ENCODE measurements at places on chromosomes 3 and 15.

DNA sequence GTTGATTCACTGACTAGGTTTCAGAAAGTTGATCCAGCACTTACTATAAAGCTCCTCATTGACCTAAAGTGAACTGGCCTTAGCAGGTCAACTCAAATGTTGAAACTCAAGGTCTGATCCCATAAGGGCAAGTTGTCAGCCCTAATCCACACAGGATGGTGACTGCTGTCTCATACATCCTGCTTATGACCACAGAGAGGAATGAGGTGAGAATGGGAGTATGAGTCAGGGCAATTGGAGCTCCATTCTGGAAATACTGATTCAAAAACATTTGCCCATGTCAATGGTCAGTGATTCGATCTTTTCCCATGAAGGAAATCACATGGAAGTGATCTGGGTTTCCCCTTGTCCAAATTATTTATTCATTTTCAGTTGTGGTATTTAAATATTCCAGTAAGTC is 78.7 kb downstream of the ZNF385D start:
- no peak for DNase-seq

- DNase-seq, result no peak
Observed at GRCh38 chr3:127639173-127640041, 10.4 kb downstream of the PODXL2 start.

GRCh38 chr15:51966192-51966591 is 5.4 kb downstream of the LEO1 start:
- no peak for DNase-seq

DNA sequence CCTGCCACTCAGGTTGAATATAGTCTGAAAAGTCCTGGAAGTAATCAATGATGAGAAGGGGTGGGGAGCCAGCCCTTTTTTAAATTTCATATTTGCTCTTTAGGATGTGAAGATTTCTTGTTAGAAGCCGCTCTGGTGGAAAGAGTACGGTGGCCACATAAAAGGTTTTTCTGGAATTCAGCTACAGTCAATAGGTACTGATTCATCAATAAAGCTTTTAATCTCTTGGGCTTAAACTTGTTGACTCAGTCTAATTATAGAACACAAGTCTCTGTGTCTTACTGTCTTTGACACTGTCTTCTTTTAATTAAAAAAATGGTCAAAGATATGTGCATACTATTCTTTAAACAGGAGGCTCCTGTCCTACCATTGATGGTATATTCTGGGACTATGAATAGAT is 99.9 kb upstream of the TP63 start:
- DNase-seq, result no peak

GRCh38 chr15:59436774-59437141 is 1.2 kb upstream of the FAM81A start:
- no peak for DNase-seq

GRCh38 chr3:13549623-13550422 is 898 bp downstream of the FBLN2 start:
- no peak for DNase-seq

DNA sequence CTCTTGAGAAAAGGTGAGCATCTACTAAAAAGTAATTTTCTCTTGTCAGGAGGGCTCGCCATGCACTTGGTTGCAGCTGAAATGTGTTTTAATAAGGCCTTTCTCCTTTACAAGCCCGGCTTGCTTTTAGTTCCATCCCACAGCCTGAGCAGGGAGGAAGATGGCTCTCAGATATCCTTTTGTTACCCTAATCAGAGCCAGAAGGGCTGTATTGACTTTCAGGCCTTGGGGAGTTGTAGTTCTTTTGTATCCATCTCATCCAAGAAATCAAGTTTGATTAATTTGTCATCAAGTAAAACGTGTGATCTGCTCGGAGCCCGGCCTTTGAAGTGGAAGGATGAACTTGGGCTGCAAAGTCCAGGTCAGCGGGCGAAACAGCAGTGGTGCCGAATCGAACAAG is 52.9 kb downstream of the EIF4E3 start:
- no peak for DNase-seq

DNA sequence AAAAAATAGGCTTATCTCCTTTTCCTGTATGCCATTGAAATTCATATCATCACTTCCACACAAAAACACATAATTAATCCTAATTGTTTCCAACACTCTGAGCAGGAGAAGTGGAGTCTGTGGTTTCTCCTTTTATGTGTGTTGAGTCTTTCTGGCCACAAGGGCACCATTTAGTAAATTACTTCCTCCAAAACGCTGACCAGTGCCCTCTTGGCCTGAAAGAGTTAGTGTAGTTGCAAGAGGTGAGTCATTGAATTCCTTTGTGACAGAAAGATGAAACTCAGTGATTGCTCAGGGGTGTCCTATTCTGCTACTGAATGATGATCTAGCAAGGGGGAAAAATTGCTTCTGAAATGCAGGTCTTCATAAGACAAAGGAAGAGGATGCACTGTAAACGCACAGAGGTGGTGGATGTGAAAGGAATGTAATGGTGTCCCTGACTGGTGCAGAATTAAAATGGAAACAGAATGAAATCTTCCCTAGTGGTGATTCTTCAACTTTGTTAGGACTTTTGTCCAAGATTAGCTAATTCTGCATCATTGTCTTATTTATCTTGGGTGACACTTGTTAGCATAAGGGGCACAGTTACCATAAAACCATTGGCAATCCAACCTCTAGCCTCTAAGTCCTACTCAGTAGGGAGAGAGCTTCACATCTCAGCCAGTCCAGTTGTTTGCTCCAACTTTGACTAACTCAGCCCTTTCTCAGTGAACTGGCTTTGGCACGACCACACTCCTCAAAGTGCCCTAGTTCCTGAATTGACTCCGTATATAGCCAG is 208.4 kb upstream of the NANOGP8 start:
- no peak for DNase-seq

DNA sequence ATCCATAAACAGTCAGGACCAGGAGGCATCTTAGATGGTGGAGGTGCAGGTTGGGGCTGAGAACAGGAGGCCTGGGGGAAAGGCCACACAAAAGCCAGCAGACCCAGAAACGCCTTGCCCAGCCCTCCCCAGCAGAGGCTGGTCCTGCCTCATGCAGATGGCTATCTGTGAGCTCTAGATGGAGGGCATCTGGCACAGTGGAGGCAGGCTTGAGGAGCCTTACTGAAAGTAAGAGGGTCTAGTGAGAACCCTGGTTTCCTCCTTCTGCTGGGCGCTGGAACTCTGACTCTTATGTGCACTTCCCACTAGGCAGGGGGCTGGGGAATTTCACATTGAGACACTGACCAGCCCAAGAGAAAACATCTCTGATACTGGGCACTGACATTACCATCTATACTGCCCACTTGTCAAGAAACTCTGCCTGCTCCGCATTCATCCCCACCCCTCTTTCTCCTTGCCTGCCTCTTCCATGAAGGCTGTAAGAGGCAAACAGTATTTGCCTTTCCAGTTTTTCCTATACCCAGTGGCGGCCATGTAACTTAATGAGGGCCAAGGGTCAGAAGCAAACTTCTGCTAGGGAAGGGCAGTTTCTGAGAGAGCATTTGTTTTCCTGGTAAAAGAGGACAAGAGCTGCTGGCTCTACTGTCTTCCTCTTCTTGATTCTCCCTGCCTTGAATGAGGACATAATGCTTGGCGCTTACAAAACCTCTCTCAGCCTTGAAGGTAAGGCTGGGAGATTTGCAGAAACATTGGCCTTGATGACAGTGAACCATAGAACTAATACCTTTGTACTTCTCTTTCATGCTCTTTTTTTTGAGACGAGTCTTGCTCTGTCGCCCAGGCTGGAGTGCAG is 4.4 kb upstream of the SCN5A start:
- DNase-seq, result no peak

- no peak for DNase-seq
Observed at GRCh38 chr3:38005076-38006020, 14.8 kb downstream of the VILL start.

DNA sequence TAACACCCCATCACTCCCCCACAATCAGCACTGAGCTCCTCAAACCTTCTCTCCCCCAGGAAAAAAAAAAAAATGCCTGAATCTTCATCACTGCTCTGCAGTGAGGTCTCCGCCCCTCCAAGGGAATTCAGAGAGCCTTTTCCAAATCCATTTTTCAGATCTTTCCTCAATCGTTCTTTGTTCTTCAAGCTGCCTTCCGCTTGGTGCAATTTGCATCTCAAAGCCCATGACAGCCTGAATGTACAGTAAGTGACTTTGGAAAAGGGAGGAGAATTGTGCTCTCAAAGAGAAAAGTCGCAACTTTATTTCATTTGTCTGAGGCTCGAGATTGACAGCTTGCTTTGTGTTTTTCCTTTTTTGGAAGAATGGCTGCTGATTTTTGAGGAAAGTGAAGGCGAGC is 75.0 kb downstream of the CORO2B start:
- no peak for DNase-seq

DNA sequence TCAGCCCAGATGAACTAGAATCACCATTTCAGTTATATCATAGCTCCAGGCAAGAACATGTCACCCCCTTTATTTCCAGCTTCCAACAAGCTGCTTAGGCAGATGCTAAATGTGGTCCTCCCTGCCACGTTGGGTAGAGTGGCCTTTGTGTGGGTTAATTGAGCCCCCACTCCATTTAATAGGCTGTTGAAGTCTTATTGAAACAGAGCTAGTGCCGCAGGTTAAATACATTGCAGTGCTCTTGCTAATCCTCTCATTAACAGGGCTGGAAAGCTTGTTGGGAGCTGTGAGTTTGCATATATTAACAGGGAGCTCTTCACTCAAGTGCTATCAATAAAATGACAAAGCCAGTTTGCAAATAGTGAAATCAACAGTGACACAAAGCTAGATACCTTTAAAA is 248.4 kb upstream of the CMC1 start:
- no peak for DNase-seq

DNA sequence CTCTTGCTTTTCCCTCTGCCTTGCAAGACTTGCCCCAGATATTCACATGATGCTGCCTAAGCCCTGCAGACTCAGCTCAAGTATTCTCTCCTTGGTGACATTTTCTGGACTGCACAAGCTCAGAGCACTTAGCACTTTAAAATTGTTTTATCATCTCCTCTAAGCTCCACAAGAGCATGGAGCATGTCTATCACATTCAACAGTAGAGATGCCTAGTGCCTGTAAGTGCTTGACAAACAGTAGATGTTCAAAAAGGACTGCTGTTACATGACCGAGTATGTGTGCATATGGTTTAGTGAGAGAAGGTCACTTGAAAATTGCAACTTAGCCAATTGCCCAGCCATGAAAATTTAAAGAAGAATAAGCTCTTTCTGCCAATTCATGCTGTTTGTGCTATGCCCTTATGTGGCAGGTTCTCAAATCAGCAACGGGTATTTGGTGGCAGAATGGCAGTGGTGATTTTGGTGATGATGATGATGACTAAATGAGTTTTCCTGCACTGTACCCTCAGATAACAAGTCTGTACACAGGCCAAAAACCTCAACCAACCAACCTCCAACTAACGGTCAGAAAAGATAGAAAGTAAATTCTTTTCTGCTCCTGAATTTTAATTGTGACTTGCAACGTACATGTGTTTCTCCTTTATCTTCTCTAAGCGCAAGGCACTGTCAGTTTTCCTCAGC is 647.2 kb upstream of the UBE2E2 start:
- no peak for DNase-seq

- no peak for DNase-seq
Observed at GRCh38 chr3:156762631-156763185, 63.4 kb upstream of the LEKR1 start.

DNA sequence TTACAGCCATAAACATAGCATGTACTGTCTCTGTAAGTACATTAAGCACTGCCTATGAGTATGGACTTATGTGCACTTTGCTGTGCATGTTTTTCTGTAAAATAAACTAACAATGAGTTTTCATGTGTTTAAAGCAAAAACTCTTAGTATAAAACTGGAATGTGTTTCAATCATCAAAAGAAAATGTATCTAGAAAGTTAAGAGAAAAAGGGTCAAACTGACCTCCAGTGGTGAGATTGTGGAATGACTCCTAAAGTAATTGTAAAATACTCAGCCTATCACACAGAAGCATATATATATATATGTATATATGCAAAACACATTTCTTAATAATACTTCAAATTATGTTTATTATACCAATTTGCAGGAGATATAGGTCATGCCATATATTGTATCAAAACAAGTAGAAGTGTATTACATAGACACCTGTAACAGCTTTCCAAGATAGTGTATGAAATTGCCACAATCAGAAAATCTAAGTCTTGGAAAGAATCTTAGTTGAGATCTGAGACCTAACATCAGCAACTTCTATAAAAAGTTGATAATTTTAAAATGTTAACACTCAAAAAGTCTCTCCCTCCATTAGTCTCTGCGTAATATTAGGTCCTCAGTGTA is 199.6 kb downstream of the FMN1 start:
- DNase-seq, result no peak

DNA sequence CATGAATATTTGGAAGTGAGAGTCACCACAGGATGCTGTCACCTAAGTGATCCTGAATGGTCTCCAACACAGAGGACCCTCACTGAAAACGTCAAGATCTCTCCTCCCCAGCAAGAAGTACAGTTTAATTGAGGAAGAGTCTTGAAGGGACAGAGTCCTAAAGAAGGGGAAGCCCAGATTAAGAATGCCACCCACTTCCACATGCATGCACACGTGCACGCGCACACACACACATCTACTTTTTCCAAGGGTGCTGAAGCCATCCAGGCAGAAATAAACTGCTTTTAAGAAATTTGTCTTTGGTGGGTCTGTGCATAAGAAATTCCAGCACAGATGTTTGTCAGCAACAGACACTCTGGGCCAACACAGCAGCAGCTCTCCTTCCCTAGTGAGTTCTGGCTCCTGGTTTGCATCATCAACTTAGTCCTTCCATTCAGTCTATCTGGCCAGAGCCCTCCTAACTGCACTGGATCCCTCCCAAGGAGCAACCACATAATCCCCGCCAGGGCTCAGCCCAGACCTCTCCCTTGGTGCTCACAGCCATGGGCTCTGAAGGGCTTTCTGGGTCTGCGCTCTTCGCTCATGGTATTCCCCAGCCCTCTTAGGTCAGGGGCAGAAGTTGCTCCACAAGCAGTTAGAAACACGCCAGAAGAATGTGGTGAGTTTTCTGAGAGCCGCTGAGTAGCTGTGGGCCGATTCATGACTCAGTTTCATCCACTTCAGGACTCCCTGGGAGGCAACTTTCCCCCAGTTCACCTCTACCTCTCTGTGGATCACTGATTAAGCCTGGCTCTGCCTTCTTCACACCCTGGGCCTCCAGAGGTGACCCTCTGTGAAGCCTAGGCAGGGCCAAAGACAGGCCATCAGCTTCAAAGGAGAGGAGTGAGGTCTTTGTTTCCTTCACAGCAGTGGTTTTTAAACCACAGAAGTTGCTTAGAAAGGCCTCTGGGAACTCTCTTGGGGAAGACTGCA is 132.6 kb upstream of the LIPC start:
- DNase-seq, result no peak

- DNase-seq, result peak; percentile 69
Observed at GRCh38 chr15:64246364-64247189, 83.8 kb upstream of the PPIB start.

DNA sequence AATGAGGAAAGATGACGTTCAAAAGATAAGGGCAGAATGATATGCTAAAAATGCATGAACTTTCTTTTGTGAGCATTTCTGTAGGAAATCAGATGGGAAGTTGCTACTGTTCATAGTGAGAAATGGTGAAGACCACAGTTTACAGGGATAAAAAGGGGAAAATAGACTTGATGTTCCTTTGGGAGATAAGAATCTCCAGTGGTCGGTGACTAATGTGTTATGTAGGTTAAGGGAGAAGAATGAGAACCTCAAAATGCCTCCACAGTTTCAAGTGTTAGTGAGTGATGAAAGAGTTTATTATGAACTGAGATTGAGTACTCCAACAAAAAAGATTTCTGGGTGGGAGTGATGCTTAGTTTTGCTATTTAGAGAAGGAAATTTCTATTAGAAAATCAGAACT is 247.2 kb downstream of the LSAMP start:
- no peak for DNase-seq
